A549 (cell line): ENCODE measurements at places on chromosomes 6 and 20.

- DNase-seq = peak; percentile 12
Observed at GRCh38 chr6:3919130-3919628, 70.0 kb downstream of the FAM50B start.

DNA sequence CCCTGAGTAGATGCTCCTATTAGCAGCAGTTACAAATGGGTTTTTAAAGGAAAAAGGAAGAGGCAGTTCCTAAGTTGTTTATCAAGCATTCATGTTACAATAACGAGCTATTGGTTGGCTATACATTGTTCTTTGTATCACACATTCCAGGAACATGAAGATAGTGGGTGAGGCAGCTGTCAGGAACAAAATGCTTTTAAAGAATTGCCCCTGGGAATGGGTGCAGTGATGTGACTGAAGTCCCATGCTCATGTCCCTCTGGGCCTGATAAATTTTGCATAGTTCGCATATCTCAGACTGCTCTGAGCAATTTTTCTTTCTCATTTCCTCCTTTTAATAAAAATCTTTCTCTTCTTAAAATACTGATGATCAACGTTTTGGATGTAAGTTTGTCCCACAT is 3.7 kb downstream of the ENPP1 start:
- DNase-seq = no peak

GRCh38 chr6:144115219-144115618 is 19.8 kb upstream of the SF3B5 start:
- DNase-seq = no peak

DNA sequence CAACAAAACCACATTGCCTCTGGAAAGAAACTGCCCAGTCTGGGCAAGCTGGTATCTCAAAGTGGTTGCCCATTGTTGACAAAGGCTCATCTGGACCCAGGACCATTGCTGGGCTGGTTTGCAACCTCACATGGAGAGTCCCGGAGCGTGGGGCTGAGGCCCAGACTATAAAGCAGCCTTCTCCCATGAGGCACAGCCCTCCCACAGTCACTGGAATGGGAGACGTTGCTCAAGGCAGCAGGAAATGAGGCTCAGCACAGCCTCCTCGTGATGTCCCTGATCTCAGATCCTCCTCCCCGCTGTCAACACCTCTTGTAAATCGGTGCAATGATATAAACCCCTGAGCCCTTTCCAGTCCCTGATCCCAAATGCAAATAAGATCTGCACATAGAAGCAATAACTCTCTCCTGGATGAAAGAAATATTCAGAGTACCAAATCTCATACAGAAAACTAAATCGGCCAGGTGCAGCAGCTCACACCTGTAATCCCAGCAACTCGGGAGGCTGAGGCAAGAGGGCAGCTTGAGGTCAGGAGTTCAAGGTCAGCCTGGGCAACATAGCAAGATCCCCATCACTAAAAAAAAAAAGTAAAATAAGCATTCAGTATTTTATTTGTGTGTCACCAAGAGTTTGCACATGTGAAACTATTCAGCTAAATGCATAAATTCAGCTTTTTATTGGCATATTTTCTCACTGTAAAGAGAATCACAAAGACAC is 103.0 kb upstream of the RREB1 start:
- DNase-seq = no peak

GRCh38 chr20:41175201-41175651 is 37.9 kb downstream of the PLCG1 start:
- DNase-seq = no peak

- peak; percentile 42 for DNase-seq
Observed at GRCh38 chr20:20594171-20594530, 118.3 kb downstream of the RALGAPA2 start.

- no peak for DNase-seq
Observed at GRCh38 chr6:22583927-22584326, 14.6 kb downstream of the HDGFL1 start.

- DNase-seq = no peak
Observed at GRCh38 chr20:18727032-18727508, 86.5 kb upstream of the SCP2D1 start.

GRCh38 chr20:10379761-10380160 is 54.3 kb downstream of the MKKS start:
- DNase-seq = no peak

DNA sequence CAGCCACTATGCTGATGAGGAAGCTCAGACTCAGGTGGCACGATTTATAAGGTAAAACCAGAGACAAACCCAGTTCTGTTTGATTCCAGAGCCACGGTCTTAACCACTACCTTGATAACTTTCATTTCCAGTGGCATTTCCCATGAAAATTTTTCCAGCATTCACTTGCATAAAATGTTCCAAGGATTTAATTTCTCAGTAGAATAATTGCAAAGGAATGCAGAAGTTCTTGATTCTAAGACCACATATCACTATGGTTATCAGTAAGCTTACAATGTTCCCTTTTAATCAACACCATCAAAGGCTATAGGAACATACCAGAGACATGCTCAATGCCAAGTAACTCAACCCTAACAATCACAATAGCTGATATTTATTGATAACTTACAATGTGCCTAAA is 306.0 kb upstream of the HS3ST5 start:
- DNase-seq = no peak

- no peak for DNase-seq
Observed at GRCh38 chr20:46621492-46621891, 29.8 kb downstream of the SLC13A3 start.

- DNase-seq = no peak
Observed at GRCh38 chr6:89160331-89161092, 14.7 kb downstream of the PM20D2 start.

DNA sequence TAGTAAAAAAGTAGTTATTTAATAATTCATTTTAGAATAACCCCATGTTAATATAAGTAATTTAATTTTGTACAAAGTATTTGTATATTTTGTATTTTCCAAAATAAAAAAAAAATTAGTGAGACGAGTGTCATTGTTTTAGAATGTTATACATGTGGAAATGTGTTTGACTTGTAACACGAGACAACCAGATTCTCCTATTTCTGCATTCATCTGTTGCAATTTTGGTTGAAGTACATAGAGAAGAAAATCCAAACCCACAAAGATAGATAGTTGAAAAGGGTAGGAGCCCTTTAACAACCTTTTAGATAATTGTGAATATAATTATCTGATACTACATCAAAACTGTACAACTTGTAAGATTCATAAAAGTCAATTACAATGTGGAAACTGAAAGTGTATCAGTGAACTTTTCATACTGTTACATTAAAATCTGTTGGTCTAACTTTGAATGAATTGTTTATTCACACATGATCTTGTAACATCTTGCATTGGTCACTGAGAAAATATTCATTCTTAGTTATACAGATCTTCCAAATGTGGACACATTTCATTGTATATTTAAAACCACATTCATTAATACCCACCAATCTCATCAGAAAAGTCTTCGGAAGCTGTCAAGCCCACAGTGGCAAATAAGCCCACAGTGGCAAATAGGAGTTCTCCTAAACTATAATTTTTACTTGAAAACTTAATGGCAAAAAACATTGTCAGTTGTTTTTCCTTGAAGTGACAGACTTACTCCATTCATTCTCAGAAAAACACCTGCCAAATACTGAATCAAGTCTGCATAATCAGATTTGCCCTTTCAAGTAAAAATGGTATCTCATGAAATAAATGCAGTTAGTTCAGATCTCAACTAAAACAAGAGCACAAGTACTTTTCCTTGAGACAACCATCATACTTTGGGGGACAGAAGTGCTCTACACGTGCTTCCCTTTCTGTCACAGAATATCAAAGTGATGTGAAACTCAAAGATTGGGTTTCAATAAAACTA is 52.8 kb downstream of the FKBP5 start:
- no peak for DNase-seq

GRCh38 chr6:27940766-27941165 is 16.3 kb upstream of the OR2B6 start:
- DNase-seq = no peak

- peak; percentile 17 for DNase-seq
Observed at GRCh38 chr6:141264101-141264500, 868.6 kb upstream of the GJE1 start.

GRCh38 chr6:24600903-24601302 is 45.1 kb downstream of the KIAA0319 start:
- no peak for DNase-seq

DNA sequence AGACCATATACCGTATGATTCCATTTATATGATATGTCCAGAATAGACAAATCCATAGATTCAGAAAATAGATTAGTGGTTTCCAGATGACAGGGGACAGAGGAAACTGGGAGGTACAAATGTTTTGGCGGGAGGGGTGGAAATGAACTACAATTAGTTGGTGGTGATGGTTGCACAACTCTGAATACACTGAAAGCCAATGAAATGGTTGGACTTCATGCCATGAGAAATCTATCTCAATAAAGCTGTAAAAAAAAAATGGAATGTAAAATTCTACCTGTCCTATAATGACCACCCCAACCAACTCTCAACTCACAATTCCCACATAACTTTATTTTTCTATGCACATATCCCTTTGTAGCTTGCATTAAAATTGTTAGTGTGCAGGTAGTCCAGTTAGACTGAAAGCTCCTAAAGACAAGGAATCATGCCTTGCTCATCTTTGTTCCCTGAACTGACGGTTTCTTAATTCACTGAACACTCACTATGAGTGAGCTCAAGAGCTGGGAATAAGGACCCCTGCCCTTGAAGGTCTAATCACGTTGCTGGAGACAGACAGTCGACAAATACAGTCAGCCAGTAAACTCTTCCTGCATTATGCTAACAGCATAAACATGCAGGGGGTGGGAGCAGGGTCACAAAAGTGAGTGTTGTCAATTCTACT is 1.4 kb downstream of the DCDC2 start:
- DNase-seq = no peak

DNA sequence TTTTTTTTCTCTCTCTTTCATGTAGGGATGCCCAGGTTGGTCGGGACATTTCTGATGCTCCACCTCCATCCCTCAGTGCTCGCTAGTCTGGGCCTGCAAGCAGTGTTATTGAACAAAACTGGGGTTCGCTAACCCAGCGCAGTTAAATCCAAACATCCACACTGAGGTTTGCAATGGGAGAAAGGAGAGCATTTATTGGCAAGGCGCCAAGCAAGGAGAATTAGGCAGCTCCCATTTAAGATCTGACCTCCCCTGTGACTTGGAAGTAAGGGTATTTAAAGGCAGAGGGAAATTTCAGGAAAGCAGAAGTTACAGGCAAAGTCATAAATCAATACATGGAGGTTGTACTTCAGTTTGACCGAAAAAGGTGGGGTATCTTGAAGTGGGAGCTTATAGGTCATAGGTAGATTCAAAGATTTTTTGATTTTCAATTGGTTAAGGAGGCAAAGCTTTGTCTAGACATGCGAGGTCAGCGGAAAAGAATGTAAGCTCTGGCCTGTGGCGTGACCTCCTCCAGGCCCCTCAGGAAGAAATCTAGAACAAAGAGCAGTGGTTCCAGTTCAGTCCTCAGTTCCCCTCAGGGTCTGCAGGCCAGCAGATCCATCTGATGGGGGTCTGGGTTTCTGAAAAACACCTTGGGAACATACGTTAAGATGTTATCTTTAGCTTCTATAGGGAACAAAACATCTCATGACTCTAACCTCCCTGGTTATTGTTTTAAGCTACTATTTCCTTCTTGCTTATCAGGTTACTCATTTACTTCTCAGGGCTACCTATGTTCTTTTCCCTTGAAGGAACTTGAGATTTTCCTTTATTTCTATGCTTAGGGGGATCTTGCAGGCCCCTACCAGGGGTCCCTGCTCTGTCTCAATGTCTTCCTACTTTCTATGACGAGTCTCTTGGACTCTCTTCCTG is 66.0 kb upstream of the KIF16B start:
- no peak for DNase-seq

DNA sequence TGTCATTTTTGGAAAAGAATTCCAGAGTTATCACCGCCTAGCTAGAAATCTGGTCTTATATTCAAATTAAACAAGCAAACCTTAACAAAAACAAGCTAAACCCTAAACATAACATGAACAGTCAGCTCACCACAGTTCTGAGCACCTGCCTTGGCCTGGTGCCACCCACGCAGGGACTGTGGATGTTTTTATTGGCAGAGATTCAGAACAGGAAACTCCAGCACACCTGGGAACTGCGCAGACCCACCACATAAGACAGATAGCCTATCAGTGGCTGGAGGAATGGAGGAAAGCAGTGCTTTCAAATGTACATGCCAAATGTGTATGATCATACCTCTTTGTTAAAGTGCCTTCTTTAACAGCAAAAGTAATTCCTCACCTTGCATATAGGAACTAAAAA is 8.9 kb downstream of the SLC16A10 start:
- no peak for DNase-seq

DNA sequence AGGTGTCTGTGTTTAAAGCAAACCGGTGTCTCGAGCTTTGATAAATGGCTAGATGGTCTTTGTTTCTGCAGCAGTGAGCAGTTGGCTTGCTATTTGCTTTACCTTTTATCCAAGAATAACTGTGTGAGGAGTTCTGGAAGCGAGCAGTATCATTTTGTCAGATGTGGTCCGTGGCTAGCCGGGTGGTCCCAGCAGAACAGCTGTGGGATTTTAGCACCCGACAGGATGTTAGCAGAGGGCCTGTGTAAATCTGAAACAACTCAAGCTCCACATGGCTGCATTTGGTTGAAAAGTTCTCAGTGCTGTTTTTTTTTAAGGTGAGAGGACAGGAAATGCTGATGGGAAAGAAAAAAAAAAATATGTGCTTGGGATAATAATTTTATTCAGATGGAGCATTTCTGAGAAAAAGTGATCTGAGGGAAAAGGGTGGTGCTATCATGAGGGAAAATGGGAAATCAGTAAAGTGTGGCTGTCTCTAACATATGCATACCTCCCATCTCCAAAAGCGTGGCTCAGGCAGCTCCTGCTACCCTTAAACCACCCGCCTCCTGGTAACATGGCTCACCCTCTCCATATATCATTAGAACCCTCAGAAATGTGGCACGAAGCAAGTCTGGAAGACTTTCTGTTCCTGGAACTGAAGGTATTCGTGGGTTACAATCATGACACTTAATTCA is 215.4 kb downstream of the TSHZ2 start:
- no peak for DNase-seq

- no peak for DNase-seq
Observed at GRCh38 chr6:18507018-18507415, 119.9 kb downstream of the RNF144B start.

GRCh38 chr6:136370988-136371728 is 81.5 kb upstream of the BCLAF1 start:
- no peak for DNase-seq
